ENCODE measurements at places on chromosomes 6 and 20.

DNA sequence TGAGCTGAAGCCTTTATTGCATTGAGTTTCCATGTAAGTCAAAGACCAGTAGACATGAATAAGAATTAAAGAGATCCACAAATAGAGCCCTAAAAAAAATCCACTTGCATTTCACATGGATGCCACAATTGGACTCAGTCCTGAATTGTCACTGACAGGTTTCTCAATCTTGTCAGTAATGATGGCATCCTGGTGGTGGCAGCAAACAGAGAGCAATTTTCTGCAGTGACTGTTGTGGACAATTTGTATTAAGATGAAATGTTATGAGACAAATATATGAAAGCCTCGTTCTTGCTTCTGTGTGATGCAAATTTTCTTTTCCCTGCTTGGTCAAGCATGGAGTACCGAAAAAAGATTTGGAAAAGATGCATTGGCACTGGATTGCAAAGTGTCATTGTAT lies 278.9 kb downstream of the SAMD5 start:
- no peak for DNase-seq

- DNase-seq: peak; percentile 19
Observed at GRCh38 chr6:31048099-31048498, 37.8 kb downstream of the MUC22 start.

DNA sequence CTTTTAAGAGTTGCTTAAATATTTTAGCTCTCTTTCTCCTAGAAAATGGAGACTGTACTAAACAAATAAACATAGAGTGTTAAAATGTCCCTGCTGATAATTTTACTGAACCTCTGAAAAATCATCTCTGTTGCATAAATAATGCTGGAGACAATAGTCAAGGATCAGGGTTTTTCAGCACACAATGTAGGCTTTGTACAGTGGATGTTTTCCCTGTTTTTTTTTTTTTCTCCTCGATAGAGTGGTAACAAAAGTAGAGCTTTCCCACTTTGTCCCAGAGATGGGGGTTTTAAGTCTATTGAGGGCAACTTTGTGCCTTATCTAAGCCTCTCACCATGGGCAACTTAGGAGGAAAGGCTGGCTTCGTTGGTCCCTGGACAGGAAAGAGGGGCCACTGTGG lies 222.6 kb upstream of the HDDC2 start:
- no peak for DNase-seq

- DNase-seq: no peak
Observed at GRCh38 chr20:41538810-41539596, 79.2 kb downstream of the CHD6 start.

DNA sequence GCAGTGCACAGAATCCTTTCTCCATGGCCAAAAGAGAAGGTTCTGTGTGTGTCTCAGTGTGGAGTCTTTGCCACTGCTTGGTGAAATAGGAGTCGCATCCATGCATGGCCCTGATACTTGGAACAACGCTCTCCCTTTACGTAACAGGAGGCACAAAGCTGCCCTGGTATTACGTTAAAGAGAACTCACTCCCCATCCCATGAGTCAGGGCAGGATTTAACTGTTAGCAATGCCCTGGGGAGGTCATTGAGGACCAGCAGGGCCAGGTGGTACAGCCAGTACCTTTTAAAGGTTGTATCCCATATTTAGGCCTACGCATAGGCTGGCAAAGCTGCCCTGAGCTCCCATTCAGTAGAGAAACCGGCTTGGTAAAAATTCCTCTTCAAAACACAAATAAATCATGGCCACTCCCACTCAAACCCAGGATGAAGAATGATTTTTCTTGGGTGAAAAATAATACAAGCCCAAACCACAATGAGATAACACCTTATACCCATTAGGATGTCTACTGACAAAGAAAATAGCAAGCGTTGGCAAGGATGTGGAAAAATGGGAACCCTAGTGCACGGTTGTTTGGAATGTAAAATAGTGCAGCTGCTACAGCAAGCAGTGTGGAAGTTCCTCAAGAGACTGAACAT lies 37.1 kb downstream of the MYLK4 start:
- DNase-seq: no peak

- peak; percentile 92 for DNase-seq
Observed at GRCh38 chr20:53621482-53622246, 28.0 kb upstream of the ZNF217 start.

- DNase-seq: no peak
Observed at GRCh38 chr20:47211036-47211435, 145.5 kb downstream of the ZMYND8 start.

DNA sequence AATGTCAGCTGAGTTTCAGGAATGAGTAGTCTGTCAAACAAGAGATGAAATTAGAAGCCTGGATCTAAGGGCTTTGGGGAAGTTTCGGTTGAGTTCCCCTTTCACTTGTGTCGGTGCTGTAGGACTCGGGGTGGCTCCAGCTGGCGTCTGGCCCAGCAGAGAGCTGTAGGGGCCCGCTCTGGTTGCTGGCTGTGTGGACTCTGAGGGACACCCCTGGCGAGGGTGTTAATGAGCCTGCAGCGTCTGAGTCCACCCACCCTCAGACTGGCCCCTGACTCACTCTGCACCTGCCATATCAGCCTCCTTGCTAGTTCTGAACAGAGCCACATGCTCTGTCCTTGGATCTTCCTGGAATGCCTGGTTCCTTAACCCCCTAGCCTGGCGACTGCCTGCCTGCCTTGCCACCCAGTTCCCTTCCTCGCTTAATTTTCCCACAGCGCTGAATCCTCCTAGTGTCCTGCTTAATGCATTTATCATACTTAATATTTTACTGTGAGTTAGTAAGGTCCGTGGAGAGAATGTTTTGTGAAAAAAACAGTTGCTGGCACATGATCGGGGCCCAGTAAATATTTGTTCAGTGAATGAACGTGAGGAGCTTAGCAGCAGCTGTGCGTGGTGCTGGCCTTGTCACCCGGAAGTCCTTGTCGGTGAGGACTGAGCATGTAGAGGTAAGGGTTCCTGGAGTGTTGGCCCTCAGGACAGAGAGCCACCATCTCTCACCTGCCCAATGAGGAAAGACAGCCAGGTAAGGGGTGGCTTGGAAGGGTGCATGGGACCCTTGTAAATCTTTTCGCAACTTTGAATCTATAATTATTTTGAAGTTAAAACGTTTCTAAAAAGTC lies 1.6 kb downstream of the DNAJC5 start:
- DNase-seq: peak; percentile 34

DNA sequence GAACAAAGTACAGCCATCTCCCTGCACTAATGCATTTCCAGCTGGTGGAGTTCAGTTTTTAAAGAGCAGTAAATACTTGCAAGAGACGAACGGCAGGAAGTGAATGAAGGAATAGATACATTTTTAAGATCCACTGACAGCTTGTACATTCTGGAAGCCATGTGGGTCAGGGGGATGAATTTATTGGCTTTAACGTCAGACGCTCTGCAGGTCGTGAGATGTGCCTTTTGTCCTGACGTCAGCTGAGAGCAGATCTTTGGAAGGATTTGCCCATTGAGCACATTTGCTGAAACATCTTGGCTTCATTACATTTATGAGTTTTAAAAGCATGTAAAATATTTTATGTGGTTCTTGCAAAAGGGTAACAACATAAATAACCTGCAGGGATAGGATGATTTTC lies 29.5 kb upstream of the SALL4 start:
- DNase-seq: peak; percentile 12

DNA sequence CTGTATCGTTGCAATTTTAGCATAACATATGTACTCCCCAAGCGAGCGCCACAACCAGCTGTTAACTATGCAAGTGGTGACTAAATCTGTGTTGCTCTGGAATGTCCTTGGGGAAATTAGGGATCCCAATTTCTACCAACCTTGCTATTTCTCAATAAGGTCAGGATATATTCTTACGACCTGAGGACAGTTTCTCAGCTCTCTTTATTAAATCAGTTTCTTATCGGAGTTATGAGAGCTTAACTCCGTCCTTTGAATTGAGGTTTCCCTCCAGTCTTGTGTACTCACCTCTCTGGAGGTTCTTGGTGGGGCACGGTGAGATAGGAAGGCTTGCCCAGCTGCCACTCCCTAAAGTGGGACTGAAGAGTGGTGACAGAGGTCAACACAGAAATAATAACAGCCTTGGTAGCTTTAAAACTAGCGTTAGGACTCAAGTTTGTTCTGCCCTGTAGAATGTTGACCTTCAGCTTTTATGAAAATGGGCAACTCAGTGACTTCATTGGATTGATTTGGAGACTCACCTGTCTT lies 694 bp downstream of the MRPS18B start:
- no peak for DNase-seq

- DNase-seq: peak; percentile 81
Observed at GRCh38 chr20:45355209-45356084, 7.2 kb upstream of the SDC4 start.

DNA sequence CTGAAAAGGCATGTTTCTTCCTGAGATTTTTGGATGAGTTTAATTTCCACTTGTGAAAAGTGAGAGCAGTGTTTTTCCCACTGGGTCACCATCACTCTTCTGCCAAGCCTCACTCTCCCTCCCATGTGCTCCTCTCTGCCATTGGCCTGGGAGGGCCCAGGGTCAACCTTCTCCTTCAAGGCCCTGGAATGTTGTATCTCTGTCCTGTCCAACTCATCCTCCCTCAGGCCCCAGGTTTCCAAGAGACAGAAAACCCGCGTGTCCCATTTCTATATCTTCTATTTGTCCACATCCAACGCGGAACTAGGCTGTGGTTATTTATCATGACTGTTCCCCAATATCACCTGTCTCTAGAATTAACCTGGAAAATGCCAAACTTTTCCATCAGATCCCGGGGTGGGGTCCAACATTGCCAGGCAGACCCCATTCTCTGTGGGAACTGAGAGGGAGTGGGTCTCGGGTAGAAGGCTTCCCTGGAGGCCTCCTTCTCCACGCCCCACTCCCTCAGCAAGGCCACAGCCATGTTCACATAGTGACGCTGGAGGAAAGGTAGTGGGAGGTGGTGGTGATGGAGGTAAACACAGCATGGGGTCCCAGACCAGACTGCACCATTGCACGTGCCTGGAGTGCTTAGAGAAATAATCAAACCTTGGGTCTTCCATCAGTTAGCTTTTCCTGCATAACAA lies 173.5 kb downstream of the SCP2D1 start:
- no peak for DNase-seq

- DNase-seq: no peak
Observed at GRCh38 chr20:50516180-50516934, 6.2 kb downstream of the PTPN1 start.

DNA sequence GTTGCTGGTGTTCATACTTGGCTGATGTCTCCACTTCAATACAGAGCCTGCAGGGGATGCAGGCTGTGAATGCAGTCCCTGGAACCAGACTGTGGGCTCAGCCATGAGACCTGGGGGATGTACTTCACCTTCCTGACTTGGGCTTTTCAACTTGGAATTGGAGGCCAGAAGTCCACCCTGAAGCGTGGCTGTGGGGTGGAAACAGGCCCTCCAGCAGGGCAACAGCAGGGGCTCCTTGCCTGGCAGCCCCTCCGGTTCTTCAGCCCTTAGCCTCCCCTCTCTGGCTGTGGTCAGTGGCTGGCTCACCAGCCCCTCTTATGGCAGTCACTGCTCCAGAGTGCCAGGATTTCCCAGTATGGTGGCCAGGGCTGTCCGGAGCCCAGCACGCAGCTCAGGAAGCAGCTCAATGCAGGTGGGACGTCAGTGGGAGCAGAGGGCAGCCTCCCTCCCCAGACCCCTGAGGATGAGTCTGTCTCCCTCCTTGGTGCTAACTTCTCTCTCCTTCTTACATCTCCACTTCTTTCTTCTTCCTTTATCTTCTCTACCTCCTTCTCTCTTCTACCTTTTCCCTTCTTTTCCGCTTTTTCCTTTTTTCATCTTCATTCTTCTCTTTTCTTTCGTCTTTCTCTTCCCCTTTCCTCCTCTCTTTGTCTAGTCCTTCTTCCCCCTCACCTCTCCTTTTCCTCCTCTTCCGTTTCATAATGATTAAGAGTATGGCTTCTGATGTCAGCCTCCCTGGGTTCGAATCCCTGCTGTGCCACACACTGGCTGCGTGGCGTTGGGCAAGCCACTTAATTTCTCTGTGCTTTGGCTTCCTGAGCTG lies 45.3 kb downstream of the SLC52A3 start:
- DNase-seq: no peak

GRCh38 chr6:134049176-134049575 lies 3.2 kb downstream of the SLC2A12 start:
- no peak for DNase-seq

- no peak for DNase-seq
Observed at GRCh38 chr6:118895859-118896258, 1.9 kb downstream of the ASF1A start.
